H1 (cell line): ENCODE measurements at places on chromosomes 2 and 18. TPM values are rescaled to one million over a fixed set of nuclear protein-coding genes. Genes with fewer than 3 reads are reported as not detected.

GRCh38 chr2:107627926-107628325 lies 198.8 kb upstream of the RGPD4 start:
- no peak for DNase-seq

DNA sequence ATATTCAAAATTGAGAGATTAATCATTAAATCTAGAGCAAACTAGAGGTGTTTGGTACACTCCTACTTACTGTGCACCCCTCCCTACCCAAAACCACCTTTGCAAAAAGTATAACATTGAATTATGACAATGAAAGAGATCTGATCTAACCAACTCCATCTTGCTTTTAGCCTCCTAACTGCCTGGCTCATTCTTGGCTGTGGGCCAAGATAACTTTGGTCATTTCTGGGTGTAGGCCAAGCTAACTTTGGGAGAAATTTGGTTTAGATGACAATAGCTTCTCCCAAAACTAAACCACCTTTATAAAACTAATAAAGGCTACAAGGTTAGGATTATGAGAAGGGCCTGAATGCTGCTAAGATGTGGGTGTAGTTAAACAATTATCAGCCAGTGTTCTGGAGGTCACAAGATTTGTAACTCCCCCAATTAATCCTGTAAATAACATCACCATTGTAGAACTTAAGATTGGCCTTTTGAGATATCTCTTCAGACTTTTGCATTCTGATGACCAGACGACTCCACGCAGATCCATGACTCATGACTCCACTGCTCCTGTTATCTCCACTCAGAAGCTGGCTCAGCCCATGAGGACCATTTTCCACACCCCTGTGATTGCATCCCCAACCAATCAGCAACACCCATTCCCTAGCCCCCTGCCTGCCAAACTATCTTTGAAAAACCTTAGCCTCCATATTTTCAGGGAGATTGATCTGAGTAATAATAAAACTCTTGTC lies 160.2 kb downstream of the FBXO15 start:
- no peak for DNase-seq

The SRD5A2 gene
- not detected in 2 replicates for total RNA-seq

The EN1 gene
- total RNA-seq = not detected in 2 replicates

The OTX1 gene
- total RNA-seq = 3.3 and 3.8 TPM in 2 replicates

DNA sequence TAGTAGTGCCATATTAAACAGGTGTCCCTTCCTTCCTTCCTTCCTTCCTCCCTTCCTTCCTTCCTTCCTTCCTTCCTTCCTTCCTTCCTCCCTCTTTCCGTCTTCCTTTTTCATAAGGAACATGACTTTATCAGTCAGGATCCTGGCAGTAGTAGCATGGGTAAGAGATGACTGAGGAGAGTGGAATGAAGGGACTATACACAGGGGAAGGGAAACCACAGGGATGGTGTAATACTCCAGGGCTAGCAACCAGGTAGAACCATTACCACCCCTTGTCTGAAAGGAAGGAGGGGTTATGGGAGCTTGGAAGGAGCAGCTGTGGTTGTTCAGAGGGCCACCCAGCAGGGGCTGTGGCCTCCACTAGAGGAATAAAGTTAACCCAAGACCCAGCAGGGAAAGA lies 23.2 kb upstream of the KDM3A start:
- DNase-seq = no peak

The CCDC85A gene
- 0.48 TPM in 1 of 2 replicates, not detected in the other for total RNA-seq

DNA sequence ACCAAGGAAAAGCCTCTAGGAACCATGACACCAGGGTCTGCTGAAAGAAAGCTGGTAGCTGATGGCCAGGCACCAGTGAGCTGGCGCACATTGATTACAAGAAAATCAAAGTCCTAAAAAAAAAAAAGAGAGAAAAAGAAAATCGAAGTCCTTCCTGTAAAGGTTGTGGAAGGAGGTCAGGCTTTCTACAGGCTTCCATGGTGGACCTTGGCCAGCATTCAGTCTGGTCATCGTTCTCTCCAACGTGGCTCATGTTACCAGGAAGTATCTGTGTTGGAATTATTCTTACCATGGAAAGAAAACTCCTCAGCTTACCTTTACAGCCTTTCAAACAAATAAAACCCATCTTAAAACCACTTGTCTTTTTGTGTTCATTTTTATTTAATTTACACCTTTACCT lies 65.6 kb downstream of the CYB5A start:
- no peak for DNase-seq

GRCh38 chr2:45874344-45874743 lies 222.9 kb downstream of the PRKCE start:
- DNase-seq = no peak

DNA sequence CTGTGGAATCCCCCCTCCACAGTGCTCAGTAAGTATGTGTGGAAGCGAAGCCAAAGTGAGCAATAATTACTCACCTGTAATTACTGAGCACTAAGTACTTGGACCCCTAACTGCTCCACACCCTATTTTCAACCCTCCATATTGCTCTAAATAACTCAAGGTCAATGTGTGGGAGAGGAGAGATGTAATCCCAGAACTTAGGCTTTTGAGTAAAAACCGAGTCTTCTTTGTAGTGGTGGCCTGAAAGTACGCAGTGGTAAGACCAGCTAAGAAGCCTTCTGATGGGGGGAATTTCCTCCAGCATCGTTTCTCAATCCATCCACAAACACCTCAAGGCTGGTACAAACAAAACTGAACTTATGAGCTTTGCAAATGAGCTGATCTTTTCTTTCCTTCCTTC lies 551.6 kb downstream of the ZEB2 start:
- DNase-seq = no peak

The MALL gene
- 3.6 and 3.9 TPM in 2 replicates for total RNA-seq

DNA sequence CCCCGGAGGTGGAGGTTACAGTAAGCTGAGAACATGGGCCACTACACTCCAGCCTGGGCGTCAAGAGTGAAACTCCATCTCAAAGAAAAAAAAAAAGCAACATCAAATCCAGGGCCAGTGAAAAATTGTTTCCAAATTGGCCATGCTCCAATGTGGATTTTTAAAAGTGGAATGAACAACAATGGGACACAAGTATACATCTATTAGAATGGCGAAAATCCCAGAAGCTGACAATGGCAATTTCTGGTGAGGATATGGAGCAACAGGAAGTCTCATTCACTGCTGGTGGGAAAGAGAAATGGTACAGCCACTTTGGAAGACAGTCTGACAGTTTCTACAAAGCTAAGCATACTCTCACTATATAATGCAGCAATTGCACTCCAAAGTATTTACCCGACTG lies 161.4 kb downstream of the UXS1 start:
- no peak for DNase-seq

The ATP9B gene
- 15.1 and 21.0 TPM in 2 replicates for total RNA-seq

- no peak for DNase-seq
Observed at GRCh38 chr18:58567453-58568196, 61.3 kb downstream of the ALPK2 start.

- no peak for DNase-seq
Observed at GRCh38 chr2:34806396-34806795, 1207.3 kb upstream of the FAM98A start.

The SPHKAP gene
- total RNA-seq = not detected in 2 replicates

GRCh38 chr2:63055226-63056106 lies 4.8 kb downstream of the OTX1 start:
- peak; percentile 77 for DNase-seq

DNA sequence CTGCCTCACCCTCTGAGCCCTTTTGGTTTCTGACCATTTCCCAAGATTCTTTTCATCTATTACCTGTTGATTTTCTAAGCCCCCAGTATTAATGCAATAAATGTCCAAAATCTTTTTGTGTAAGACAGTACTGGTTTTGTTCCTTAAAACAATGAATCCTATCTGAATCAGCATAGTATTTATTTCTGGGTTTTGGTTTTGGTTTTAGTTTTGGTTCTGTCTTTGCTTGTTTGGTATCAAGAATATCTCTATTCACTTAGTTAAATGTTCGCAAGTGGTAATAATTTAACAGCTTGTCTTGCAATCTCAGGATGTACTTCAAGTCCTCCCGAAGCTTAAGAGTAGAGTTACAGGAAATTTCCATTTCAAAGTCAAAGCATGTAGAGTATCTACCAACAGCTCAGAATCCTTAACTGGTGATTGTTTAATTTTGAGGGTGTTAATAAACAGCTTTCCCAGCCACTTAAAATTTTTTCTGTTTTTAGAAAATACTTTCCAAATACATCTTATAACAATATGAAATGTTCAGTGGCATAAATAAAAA lies 67.7 kb upstream of the NEDD4L start:
- DNase-seq = no peak

- peak; percentile 53 for DNase-seq
Observed at GRCh38 chr2:176449852-176450251, 180.6 kb downstream of the MTX2 start.

GRCh38 chr2:157509744-157510143 lies 65.9 kb upstream of the CYTIP start:
- no peak for DNase-seq

GRCh38 chr2:36711741-36712314 lies 15.3 kb downstream of the VIT start:
- peak; percentile 20 for DNase-seq

DNA sequence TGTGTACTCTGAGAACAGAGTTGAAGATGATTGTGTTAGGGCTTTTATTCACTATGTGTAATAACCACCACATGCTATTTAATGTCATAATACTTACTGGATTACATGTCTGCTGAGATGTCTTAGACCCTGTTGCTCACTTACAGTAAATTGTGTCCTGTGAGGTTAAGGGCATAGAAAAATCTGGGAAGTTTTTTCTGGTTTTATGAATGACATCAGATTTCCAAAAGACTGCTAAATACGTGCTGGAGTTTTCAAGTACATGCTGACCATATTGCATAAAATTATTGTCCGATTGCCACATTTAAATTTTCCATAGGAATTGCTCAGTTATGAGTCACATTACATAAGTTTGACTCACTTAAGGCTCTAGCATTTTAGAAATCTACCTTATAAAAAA lies 96.7 kb upstream of the COL5A2 start:
- DNase-seq = no peak

GRCh38 chr2:190486037-190486623 lies 48.4 kb downstream of the NEMP2 start:
- no peak for DNase-seq

GRCh38 chr2:144421606-144422510 lies 98.1 kb downstream of the ZEB2 start:
- no peak for DNase-seq

GRCh38 chr2:233399306-233400225 lies 45.3 kb downstream of the DGKD start:
- DNase-seq = no peak

DNA sequence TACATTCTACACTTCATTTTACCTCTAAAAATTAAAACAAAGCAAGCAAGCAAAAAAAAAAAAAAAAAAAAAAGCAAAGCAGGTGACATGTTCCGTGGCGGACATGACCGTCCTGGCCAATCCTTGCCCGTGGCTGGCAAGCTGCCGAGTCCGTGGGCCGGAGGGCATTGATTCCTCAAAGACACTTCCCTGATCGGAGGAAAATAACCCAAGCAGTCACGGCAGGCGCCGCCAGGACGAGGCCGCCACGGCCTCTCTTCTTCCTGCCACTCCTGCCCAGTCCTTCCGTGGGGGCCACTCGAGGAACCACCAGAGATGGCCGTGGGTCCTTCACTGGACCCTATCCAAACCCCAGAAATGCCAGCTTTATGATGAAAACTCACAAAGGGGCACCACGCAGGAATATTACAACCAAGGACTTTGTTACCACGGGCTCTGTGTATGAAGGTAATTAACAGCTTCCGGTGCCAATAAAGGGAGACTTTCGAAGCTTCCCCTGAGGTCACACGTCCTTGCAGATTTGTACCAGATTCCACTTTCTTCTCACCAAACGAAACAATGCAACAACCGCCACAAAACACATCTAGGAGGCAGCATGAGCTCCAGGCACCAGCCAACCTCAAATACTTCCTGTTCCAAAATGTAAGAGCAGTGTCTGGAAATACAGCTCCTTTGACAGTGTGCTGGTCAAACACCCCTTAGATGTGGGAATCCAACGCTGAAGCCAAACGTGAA lies 170.3 kb downstream of the HDAC4 start:
- DNase-seq = no peak

GRCh38 chr2:11877764-11878163 lies 131.3 kb downstream of the LPIN1 start:
- DNase-seq = no peak

DNA sequence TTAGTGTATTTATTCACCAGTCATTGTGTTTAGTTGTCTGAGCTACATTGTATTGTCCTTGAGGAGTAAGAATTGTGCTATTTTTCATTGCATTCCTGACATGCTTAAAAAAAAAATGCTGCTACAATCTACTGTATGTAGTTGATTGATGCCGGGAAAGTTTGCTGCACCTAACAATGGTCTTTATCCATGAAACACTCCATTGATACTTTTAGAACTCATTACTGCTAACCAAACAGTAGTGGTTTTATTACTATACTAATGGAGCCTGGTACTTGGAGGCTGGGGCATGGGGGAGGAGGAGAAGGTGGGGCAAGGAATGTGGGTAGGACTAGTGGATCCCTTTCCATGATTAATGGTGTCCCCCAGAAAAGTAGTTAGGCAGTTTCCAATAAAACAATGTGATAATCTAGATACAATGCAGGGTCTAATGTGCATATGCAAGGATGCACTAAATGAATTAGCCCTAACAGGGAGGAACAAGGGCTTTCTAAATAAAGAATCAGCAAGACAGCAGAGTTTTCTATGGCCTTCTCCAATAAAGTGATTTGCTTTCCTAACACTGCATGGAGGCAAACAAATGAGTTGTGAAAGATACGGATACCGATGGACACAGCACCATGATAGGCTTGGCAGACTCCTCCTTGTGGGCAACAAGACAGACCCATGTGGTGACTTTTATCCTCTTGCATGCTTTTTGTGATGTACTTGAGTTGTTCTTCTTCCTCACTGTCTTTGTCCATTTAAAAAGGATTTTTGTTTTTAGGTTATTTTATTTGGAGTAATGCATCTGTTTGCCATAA lies 78.5 kb downstream of the FMNL2 start:
- DNase-seq = no peak

The ST3GAL5 gene
- total RNA-seq = 3.0 and 4.5 TPM in 2 replicates

GRCh38 chr2:241095594-241096290 lies 6.3 kb downstream of the MTERF4 start:
- no peak for DNase-seq

GRCh38 chr2:43190311-43191052 lies 35.9 kb downstream of the ZFP36L2 start:
- DNase-seq = no peak

- no peak for DNase-seq
Observed at GRCh38 chr18:45163871-45164270, 451.4 kb upstream of the SLC14A2 start.

The XDH gene
- 0.98 and 1.2 TPM in 2 replicates for total RNA-seq

DNA sequence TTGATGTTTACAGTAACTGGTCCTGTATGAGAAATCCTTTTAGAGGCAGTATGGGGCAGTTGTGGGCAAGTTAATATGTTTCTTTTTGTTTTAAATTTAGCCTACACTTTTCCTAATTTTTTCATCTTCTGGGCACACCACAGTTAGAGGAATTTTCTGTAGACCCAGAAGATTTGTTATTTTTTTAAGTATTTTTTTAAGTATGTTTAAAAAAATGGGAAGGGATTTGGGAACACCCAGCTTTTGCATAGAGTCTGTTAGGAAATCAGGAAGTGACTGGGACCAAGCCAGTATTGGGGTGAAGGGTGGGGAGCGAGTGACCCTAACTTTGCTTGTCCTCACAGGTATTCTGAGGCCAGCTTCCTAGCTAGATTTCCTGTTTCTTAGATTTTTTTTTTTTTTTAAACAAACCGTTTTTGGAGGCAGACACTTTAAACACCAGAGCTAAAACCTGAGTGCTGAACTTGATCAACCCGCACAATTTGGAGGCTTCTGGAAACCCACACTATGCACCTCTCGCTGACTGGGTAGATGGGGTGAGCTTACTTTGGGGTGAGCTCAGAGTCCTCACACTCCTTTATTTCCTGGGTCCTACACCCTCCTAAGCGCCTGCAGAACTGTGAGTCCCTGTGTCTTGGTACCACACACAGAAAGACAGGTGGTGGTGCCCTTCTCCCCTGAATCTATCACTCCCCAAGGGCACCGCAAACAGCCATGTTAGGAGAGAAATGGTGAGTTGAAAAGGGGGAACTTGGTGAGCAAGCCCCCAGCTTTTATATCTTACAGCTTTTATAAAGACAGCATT lies 5.2 kb downstream of the GATA6 start:
- DNase-seq = no peak
